HL-60 (cell line): ENCODE measurements at places on chromosomes 4 and X.

GRCh38 chr4:132614682-132615081, 534.4 kb upstream of the PCDH10 start:
- no peak for DNase-seq

GRCh38 chr4:81799371-81799770, 327.7 kb upstream of the RASGEF1B start:
- no peak for DNase-seq

DNA sequence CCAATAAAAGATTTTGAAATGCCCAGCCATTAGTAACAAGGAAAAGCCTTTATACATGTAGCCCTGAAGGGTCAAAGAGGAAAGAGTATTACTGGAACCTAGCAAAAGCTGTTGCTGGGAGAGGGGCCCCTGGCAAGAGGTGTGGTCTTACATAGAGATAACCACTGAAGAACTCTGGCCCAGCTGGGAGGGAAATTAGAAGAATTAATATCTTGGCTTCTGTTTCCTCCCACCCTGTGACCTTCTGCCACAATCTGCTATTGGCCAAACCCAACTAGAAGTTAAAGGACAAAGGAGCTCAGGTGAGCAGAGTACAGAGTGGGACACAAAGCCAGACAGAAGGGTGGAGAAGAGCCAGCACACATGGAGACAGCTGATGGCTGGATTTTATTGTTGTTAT, 39.3 kb upstream of the CCNG2 start:
- no peak for DNase-seq

GRCh38 chr4:2535376-2536192, 863 bp upstream of the FAM193A start:
- DNase-seq = peak; percentile 90

GRCh38 chr4:149972407-149972806, 105.8 kb upstream of the DCLK2 start:
- DNase-seq = no peak

DNA sequence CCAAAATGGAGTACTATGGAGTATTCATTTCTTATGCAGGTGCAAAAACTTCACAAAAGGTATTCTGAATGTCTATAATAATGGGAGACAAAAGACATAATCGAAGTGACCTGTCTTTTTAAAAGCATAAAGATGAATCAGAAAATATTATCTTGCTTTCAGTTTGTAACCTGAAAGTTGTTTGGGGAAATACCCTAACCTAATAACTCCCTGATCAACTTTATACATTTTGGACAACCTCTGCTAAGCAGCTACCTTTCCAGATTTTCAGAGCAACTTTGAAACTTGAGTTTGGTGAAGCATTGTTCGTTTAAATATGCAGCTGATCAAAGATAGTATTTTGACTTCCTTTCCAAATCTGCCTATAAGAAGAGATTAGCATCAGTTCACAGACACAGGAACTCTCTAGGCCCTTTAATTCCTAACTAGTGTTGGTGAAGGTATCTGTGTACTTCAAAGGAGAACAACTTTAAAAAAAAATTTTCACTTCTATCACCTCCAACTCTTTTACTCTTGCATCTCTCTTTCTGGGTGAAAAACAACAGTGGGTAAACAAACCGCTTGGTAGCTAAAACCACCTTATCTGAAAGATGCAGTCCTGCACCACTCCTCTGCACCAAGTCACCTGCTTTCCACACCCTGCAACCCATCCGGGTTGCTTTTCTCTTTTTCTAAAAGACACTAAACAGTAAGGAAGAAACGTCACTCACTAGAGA, 26.5 kb downstream of the CD40LG start:
- no peak for DNase-seq

- no peak for DNase-seq
Measured at GRCh38 chr4:55947912-55948725, 626 bp upstream of the CEP135 start.
